Naive B cell (primary cell): ENCODE measurements at places on chromosomes 16 and 17.
A peak's percentile ranks its signal among the peaks of the same experiment; 100 is the strongest.

GRCh38 chr17:72294487-72294893, 173.7 kb downstream of the SOX9 start:
- no peak for DNase-seq
- no peaks in the 10 kb centered on the region for H3K4me1 ChIP-seq
- H3K27me3 ChIP-seq: no peaks in the 10 kb centered on the region

DNA sequence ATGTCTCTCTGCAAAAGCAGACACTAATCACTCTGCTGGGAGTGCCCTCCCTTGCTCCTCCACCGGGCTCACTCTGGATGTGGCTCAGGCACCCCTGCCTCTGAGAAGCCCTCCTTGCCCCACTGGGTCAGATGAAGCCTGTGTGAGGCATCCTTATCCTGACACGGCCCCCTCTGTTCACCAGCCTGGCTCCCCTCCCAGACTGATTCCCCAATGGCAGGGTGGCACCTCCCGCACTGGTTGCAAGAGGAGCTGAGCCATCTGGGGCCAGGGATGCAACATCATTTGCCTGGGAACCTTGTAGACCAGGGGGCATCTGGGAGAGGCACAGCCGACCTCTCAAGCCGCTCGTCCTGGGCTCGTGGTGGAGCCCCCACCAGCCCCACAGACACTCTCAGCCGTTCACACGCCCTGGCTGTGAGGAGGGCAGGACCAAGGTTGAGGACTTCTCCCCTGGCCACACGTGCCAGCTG, 6.7 kb downstream of the SMTNL2 start:
- no peak overlapping the region for H3K4me3 ChIP-seq
- peaks cover 6% of the 10 kb centered on the region for H3K4me1 ChIP-seq
- H3K36me3 ChIP-seq: no peaks in the 10 kb centered on the region
- H3K27ac ChIP-seq: no peak overlapping the region
- DNase-seq: no peak

GRCh38 chr17:73346501-73347162, 34.8 kb upstream of the CDC42EP4 start:
- peaks cover 12% of the 10 kb centered on the region for H3K36me3 ChIP-seq
- H3K4me3 ChIP-seq: no peak overlapping the region
- no peaks in the 10 kb centered on the region for H3K4me1 ChIP-seq
- no peak overlapping the region for H3K27ac ChIP-seq
- no peak for DNase-seq

GRCh38 chr17:83041305-83041704, 38.1 kb upstream of the METRNL start:
- DNase-seq: no peak
- peaks cover 33% of the 10 kb centered on the region for H3K36me3 ChIP-seq
- no peak overlapping the region for H3K4me3 ChIP-seq
- H3K27me3 ChIP-seq: no peaks in the 10 kb centered on the region

GRCh38 chr17:7611635-7612293, 2.9 kb downstream of the FXR2 start:
- H3K4me3 ChIP-seq: no peak overlapping the region
- H3K4me1 ChIP-seq: peaks cover 31% of the 10 kb centered on the region
- DNase-seq: no peak
- peak overlapping the region; percentile 84 for H3K27ac ChIP-seq

DNA sequence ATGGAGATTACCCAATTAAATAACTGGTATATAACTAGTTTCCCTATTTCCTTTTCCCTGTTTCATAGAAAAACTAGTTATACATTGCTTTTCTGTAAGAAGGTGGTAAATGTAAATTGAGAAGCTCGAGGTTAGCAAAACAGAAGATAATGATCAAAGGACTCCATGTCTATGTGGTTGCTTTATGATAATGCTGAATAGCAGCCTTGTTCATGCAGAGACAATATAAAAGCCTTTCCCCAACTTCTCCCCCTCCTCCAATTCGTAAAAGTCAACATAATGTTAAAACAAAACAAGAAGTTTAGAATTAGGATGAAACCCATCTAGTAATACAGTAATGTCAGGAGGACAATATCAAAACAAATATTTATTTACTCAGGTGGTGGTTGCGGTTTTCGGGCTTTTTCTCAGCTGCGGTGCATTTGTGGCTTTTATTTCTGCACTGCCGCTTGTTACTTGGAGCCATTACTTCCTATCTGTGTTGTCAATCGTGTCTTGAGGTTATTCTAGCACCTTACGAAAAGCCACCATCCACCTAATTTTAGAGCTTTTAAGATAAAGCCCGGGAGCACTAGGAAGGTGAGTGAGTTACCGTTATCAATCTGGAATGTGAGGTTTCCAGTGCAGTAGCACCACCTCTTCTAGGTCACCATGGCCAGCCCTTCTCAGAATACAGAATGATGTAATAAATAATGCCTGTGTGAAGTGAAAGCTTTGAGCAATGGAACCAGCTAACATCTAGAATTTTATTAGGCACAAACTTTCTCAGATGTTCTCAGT, 297.5 kb downstream of the CDH13 start:
- H3K4me3 ChIP-seq: no peak overlapping the region
- H3K4me1 ChIP-seq: no peaks in the 10 kb centered on the region
- no peak overlapping the region for H3K27ac ChIP-seq
- H3K36me3 ChIP-seq: peaks cover 7% of the 10 kb centered on the region

DNA sequence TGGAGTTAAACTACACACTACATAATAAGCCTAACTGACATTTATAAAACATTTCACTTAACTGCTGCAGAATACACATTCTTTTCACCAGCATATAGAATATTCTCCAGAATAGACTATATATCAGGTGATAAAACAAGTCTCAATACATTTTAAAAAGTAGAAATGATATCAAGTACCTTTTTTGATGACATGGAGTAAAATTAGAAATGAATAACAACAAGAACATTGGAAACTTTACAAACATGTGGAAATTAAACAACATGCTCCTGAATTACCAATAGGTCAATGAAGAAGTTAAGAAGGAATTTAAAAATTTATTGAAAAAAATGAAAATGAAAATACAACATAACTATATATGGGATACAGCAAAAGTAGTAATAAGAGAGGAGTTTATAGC, 47.5 kb upstream of the CES5A start:
- no peak overlapping the region for H3K4me3 ChIP-seq
- no peak overlapping the region for H3K27ac ChIP-seq
- H3K36me3 ChIP-seq: no peaks in the 10 kb centered on the region
- no peaks in the 10 kb centered on the region for H3K4me1 ChIP-seq
- H3K27me3 ChIP-seq: peaks cover 32% of the 10 kb centered on the region
- no peak for DNase-seq
